Stimulated activated CD4-positive, alpha-beta T cell treated with anti-CD3 and anti-CD28 coated beads, Interleukin-2, amount 100 ng/mL, for 24 hours (primary cell): ENCODE measurements at places on chromosomes 2 and 18.

GRCh38 chr2:75800456-75800855 is 89.7 kb upstream of the GCFC2 start:
- DNase-seq: no peak

GRCh38 chr2:110955556-110955955 is 165.2 kb upstream of the BCL2L11 start:
- no peak for DNase-seq

DNA sequence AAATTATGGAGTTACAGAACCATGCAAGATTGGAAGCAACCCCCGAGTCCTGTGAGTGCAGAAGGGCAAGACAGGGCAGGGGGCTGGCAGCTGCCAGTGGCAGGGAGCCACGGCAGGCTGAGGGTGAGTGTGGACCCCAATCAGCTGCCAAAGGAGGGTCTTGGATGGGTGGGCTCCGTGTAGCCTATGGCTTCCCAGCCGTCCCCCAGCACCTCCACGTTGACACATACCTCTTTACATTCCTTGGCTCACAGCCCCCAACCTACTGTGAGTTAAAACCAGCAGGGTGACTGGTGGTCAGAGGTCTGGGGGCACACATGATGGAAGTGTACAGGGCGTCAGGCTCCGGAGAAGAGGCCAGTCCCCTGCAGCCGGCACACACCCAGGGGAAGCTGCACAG is 60.9 kb upstream of the SALL3 start:
- no peak for DNase-seq

DNA sequence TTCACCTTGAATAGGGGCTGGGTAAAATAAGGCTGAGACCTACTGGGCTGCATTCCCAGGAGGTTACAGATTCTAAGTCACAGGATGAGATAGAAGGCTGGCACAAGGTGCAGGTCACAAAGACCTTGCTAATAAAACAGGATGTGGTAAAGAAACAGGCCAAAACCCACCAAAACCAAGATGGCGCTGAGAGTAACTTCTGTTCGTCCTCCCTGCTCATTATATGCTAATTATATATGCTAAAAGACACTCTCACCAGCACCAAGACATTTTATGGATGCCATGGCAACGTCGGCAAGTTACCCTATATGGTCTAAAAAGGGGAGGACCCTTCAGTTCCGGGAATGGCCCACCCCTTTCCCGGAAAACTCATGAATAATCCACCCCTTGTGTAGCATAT is 711.5 kb upstream of the KLHL29 start:
- no peak for DNase-seq

- no peak for DNase-seq
Measured at GRCh38 chr2:171287036-171287571, 126.4 kb upstream of the TLK1 start.

DNA sequence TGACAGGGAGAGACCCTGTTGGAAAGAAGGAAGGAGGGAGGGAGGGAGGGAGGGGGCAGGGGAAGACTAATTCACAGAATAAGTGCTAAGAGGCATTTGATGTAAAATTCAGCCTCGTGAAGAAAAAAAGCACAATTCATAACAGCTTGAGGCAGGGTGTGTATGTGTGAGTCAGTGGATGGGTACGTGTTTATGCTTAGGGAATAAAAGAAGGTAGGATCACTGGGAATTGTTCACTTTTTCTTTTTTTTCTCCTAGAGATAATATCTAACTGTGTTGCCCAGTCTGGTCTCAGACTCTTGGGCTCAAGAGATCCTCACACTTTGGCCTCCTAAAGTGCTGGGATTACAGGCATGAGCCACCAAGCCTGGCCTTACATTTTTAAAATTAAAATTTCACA is 39.2 kb downstream of the WDR33 start:
- no peak for DNase-seq

GRCh38 chr2:9336241-9336575 is 87.1 kb downstream of the ITGB1BP1 start:
- DNase-seq: no peak

DNA sequence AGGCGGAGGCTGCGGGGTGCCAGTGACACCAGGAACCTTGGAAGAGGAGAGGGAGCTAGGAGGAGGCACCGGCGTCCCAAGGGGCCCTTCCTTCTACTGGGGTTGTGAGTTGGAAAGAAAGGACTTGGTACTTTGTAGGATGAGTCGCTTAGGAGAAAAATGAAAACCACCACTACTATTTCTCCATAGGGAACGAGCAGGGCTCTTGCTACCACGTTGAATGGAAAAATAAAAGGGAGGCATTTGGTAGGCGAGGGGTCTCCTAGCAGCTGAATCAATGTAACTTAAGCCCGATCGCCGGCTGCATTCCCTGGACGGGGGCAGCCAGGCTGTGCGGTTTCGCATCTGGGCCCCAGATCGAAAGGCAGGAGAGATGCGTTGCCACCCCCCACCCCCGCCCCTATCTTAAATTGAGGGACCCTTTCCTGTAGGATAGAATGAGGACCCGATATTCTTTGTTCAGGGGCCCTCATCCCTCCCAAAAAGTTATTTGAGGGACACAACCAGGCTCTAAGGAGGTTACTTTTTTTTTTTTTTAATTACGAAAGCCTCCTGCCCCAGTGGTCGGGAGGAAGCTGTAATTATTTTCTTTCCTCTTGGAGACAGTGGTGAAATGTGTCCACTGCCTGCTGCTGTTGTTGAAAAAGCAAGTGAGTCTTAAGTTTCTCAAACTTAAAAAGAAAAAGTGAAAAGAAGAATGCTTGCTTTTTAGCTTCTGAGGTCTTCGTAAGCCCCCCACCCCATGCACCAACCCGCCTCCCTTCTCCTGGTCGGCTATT is 1.3 kb downstream of the IGFBP2 start:
- no peak for DNase-seq
